ENCODE measurements at places on chromosomes 3 and 15.
A peak's percentile ranks its signal among the peaks of the same experiment; 100 is the strongest.

GRCh38 chr15:41490355-41490754 lies 3.3 kb upstream of the ITPKA start:
- peak; percentile 95 for DNase-seq

GRCh38 chr3:149486726-149487125 lies 12.2 kb downstream of the TM4SF4 start:
- no peak for DNase-seq

- peak; percentile 99 for DNase-seq
These were observed 194.4 kb downstream of the ARRDC4 start for GRCh38 chr15:98154863-98155262.

- DNase-seq: peak; percentile 34
These were observed 10.6 kb downstream of the SMC4 start for GRCh38 chr3:160409812-160410610.

DNA sequence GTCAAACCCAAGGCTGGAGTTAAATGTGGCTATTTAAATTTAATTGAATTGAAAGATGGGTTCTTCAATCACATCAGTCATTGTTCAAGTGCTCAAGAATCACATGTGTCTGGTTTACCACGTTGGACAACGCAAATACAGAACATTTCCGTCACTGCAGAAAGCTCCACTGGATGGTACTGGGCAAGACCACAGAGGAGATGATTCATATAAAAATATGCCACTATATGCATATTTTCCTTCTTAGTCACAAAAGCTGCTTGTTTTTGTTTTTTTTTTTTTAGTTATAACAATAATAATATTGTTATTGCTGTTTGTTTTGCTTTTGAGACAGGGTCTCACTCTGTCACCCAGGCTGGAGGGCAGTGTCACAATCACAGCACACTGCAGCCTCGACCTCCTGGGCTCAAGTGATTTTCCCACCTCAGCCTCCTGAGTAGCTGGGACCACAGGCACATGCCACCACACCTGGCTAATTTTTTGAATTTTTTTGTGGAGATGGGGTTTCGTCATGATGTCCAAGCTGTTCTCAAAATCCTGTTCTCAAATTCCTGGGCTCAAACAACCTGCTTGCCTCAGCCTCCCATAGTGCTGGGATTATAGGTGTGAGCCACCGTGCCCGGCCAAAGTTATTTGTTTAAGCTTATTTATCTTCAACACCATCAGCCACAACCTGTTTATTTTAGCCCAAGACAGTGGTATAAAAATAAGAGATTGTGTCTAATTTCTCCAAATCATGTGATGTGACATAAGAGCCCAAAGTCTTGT lies 19.4 kb downstream of the RTP3 start:
- peak; percentile 89 for DNase-seq

DNA sequence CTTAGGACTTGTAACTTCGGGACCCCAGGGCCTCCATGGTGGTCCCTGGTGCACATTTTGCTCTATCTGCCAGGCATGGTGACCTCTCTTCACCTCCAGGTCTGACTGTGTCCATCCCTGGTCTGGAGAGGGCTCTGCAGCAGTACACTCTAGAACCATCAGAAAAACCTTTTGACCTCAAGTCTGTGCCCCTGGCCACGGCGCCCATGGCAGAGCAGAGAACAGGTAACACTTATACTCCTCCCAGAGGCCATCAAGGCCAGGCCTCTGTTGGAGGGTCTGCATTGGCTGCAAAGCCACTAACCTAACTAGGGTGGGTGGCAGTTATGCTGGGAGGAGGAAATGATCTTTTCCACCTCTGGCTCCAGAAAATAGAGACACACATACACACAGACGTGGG lies 10.3 kb upstream of the HMCES start:
- DNase-seq: no peak

DNA sequence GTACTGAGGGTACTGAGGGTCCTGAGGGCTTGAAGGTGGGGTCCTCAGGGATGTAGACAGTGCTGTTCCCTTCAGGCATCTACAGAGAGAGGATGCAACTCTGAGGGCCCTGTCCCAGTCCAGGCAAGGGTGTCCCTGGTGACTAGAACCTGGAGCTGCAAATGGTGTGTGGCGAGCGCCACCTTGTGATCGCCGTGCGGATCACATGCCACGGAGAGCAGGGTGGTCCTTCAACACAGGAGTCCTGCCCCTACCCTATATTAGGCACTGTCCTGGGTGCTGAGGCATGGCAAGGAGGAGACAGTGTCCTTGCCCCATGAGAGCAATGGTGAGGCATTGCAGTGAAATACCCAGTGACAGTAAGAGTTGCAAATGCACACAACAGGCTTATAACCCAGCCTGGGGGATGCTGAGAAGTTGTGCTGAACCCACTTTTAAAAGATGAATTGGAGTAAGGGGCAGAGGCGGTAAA lies 23.6 kb downstream of the RHCG start:
- DNase-seq: peak; percentile 70

DNA sequence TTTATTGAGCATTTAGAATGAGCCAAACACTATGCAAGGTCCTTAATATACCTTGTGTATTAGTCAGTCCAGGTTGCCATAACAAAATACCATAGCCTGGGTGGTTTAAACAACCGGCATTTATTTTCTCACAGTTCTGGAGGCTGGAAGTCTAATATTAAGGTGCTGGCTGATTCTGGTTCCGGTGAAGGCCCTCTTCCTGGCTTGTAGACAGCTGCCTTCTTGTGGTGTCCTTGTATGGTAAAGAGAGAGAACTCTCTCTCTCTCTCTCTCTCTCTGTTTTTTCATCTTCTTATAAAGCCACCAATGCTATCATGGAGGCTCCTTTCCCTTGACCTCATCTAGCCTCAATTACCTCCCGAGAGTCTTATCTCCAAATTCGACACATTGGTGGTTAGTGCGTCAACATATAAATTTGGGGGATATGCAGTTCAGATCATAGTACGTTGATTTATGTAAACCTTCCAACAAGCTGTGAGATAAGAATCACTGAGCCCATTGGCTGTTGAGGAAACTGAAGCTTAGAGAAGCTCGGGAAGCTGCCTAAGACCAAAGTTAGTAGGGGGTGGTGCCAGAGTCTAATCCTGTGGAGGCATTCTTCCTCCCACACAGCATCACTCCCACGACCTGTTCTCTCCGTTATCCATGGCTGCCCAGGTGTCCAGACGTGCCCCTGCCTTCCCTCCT lies 298.0 kb upstream of the PROK2 start:
- no peak for DNase-seq

- DNase-seq: no peak
These were observed 284.8 kb downstream of the GBE1 start for GRCh38 chr3:81476692-81477091.

DNA sequence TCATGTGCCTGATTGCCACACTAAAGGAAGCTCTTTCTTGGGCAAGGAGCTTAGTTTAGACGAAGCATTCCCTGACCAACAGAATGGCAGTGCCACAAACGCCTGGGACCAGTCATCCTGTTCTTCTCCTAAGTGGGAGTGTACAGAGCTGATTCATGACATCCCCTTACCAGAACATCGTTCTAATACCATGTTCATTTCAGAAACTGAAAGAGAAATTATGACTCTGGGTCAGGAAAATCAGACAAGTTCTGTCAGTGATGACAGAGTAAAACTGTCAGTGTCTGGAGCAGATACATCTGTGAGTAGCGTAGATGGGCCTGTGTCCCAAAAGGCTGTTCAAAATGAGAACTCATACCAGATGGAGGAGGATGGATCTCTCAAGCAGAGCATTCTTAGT lies 18.4 kb downstream of the SENP5 start:
- no peak for DNase-seq

DNA sequence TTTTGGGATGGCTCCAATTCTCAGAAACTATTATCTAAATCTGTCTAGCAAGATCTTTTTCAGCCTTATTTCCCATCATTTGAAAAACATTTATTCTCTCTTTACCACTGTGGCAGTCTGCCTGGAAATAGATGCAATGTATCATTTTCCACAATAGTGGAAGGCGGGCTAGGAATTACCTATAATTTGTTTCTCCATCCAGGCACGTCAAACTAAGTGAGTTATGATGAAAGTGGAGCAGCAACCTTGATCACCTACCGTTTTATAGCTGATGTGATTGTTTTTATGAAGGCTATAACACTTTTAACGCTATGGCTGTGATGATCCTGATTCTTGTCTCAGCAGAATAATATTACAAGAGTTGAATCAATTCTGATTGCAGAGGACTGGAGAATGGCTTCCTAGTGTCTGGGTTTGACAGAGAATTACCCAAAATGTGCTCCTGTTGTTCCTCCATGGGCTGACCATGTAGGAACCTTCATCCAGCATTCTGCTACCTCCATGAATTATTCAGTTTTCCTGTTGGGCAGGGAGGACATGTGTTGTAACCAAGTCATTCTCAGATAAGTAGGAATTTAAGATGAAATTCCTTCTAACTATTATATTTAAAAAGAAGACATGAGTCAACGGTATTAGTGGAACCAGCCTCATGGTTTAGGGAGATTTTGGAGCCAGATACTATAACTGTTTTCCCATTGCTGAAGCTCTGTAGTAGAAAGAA lies 231.5 kb upstream of the SGO1 start:
- DNase-seq: no peak

DNA sequence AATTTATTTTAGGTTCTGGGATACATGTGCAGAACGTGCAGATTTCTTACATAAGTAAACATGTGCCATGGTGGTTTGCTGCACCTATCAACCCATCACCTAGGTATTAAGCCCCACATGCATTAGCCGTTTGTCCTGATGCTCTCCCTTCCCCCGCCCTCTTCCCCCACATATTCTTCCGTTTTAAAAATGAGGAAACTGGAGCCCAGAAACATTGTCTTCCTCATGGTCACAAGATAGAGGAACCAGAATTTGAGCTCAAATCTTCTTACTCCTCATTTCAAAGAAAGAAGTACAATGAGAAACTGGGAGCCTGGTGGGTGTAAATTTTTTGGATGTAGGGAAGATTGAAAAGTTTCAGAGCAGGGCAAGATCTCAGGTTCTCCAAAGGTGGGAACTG lies 56.1 kb upstream of the USP3 start:
- DNase-seq: no peak

DNA sequence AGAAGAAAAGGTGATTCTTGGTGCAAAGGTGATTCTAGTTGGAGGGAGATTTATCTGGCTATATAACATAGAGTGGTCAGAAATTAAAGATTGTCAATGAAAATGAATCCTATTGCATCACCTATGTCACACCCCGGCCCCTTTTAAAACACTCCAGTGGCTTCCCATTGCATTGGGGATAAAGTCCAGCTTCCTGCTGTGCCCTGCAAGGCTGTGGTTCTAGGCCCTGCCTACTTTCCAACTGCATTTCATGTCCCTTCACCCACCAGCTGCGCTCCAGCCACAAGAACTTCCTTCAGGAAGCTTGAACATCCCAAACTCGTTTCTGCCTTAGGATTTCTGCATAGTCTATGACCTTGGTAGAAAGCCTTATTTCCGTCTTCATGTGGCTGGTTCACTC lies 118.7 kb upstream of the UMPS start:
- DNase-seq: no peak

- no peak for DNase-seq
These were observed 338.8 kb upstream of the DNAJC19 start for GRCh38 chr3:181328346-181328745.

- DNase-seq: no peak
These were observed 220.4 kb upstream of the CFAP20DC start for GRCh38 chr3:59270209-59270608.

- peak; percentile 8 for DNase-seq
These were observed 79.3 kb downstream of the ADAMTSL3 start for GRCh38 chr15:83733206-83733605.

DNA sequence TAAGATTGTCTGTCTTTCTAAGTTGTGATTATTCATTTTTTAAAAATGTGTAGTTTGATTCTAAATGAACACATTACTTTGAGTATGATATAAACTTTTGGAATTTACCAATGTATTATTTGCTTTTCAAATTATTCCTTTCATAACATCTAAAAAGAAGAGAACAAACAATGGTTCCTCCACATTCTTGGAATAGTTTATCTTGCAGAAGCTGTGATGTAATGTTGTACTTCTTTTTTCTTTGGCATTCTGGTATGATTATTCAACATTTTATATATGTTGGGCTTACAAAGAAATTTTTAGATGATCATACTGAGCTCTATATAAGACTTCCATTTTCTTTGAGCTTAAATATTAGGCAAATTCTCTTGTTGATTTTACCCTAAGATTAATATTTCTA lies 419.2 kb downstream of the DIPK2A start:
- no peak for DNase-seq

DNA sequence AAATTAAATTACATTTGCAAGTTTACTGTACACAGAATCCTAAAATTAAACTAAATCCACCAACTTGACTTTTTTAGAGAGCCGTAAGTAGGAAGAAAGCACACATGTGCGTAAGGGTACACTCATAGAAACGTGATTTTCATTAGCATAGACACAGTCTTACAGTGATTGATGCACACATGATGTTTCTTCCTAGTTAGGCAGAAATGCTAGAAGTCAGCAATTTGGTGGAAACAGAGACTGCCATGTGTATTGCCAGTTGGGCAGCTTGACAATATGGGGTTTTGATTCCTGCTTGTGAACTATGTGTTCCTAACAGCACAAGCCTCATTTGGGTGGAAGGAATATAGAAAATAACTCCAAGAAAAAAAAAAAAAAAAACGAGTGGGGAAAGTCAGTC lies 878.5 kb downstream of the ROBO1 start:
- DNase-seq: no peak

DNA sequence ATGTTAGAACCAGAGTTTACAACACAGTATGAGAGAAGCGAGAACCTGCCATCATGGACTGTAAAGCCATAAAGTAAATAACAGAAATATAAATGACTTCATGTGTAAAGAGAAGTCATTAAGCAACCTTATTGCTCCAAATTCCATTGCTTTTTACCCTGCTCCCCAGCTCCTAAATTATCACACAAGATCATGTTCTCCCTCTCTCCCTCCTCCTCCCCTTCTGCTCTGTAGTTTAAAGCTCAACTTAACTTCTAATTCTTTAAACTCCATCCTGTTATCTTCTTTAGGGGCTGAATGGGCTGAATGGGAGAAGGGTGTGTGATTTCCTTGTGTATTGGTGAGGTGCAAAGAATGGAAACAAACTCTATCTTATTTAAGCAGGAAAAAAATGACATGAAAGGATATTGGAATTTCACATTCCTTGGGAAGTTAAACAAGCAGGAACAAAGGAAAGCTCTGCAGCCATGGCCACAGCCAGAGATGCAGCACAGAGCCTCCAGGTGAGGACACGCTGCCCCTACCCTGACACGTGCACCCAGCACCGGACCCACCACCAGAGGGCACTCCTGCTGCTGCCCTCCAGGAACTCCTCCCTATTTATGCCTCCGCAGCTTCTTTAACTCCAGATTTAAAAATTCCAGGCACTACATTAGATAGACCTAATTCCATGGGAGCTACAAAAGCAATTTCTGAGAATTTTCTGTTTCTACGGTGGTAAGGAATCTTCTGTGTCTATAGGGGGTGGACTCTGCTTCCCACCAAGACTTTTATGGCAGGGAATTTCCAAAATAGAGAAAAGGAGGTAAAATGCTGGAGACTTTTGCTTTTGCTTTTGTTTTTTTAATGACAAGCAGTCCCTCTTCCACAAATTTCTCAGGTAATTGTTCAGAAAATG lies 76.9 kb upstream of the ABI3BP start:
- peak; percentile 57 for DNase-seq

DNA sequence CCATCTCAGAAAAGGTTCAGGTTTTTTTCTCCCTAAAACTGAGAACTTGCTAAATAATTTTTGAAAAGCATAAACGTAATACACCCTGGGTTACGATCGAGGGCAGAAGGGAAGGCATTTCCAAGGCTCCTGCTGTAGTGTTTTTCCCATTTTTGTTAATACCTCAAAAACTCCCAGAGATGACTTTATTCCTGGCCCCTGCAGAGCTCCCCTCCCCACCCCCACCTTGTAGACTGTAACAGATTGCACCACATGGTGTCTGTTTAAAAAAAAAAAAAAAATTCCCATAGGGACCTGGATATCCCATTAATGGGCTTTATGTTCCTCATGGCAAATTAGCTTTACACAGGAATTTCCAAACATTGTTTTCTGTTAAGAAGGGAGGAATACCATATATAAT lies 38.2 kb downstream of the FEZF2 start:
- no peak for DNase-seq
